Right cardiac atrium (tissue), 5 donors: ENCODE measurements at places on chromosomes 16 and 17. TPM values are rescaled to one million over a fixed set of nuclear protein-coding genes. Genes with fewer than 3 reads are reported as not detected.

DNA sequence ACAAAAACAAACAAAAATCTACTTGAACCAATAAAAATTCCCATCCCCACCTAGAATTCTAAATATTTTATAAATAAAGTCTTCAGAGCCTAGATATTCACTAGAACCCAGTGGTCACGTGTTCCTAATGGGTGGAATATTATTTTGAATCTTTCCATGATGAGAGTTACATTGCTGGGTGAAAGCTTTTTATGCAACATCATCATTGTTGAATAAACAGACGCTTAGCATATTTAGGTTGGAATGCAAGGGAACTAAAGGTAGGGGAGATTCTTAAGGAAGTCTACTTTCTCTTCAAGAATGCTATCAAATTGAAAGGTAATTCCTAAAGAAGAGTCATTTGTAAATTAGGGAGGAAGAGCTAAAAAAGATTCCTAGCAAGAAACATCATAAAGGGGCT is 723.1 kb downstream of the WWOX start:
- no peak for DNase-seq

TM4SF5 gene
- not detected for total RNA-seq

DNA sequence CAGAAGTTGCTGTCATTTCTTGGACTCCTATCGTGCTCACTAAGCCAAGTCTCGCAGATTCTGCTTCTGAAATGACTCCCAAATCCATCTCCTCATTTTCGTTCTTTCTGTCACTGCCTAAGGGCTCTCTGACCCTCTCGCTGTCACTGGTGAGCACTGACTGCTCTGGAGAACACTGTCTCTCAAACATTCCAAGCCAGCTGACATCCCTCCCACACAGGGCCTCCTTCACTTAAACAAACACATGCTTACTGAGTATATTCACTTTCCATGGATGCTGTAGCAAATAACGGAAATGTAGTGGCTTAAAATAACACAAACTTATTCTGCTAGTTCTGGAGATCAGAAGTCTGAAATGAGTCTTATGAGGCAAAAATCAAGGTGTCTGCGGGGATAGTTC is 18.8 kb downstream of the CACNG1 start:
- no peak for DNase-seq

ZNF385C gene
- 0.31 TPM for total RNA-seq

CDRT15L2 gene
- total RNA-seq: not detected

DNA sequence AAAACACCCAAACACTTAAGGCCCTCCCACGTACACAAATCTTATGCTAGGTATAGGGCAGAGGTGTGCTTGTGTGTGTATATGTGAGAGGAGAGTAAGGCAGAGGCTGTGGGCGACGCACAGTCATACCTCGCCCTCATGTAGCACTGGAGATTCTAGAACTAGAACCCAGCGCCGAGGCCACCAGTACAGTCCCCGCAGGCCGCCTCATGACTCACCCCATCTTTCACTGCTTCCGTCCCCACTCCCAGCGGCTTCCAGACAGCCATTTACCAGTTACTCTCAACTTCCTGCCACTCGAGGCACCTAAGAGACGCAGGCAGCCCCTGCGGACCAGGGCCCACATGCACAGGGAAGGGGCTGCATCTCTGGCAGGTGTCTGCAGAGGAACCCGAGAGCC is 23.2 kb upstream of the CYTH1 start:
- DNase-seq: no peak

DNA sequence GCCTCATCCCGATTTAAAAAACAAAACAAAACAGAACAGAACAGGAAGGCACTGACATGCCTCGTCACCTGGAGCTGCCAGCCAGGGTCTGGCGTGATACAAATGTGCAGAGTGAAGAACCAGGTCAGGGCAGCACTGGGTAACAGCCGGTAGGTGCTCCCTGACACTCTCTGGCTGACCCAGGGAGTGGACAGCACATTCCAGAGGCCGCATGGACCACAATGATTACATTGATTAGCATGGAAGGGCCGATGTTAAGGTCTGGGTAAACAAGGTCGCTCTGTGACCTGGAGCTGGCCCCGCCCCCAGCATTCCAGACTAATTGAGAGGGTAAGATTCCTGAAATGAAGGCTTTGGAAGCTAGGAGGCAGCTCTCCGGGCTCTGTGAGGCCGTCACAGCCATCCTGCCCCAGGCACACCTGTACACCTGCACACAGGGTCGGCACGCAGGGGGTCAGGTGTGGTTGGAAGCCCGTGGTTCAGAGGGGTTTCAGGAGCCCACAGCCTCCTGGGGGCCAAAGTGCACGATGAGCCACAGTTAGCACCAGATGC is 21.4 kb downstream of the PIEZO1 start:
- no peak for DNase-seq

TBC1D3K gene
- not detected for total RNA-seq

GRCh38 chr17:67156269-67157199 is 88.5 kb downstream of the HELZ start:
- no peak for DNase-seq

DNA sequence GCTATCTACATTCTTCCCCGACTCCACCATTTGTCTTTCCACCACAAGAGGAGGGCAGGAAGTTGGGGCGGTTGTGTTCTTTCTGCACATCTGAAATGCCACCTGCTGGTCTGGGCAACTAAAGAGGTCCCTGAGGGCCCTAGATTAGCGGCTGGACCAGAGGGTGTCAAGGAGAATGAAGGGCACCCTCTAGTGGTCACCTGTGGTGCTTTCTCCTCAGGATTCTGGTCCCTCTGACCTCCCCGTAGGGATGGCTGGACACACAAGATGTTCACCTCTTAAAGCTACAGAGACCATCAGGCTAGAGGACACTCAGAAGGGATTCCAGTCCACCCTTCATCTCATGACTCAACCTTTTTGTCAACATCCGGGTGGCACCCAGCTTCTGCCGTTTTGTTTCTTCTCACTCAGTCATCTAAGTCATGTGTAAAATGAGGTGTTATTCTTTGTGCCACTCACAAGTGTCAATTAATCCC is 2.9 kb upstream of the SCIMP start:
- peak; percentile 64 for DNase-seq

DNA sequence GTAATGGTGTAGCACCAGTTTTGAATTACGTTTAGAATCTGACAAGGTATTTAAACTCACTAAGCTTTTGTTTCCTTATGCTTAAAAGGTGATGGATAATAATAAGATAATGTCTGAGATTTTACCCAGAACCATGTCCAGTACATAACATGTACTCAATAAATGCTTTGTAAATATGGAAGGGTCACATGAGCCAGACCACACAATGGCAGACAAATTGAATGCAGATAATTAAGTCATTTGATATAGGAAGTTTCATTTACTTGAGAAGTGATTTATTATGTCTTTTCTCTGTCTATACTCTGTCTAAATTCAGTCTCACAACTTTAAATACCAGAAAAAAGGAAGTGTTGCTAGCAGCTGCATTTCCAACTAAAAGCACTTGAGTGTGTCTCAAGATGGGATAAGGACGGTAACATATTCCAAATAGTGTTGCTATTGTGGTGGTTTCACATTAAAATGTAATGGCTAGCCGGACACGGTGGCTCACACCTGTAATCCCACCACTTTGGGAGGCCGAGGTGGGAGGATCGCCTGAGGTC is 52.5 kb upstream of the DHX40 start:
- no peak for DNase-seq

- DNase-seq: no peak
Measured at GRCh38 chr16:17757808-17758207, 287.0 kb upstream of the XYLT1 start.

- DNase-seq: peak; percentile 98
Measured at GRCh38 chr16:30096105-30096861, at the start of gene YPEL3. Gene YPEL3 (minus strand): TSS chr16:30096213. CDS start chr16:30095482, 731 bp downstream.

HLF gene
- total RNA-seq: 35.6 TPM

SCO1 gene
- 28.1 TPM for total RNA-seq

- no peak for DNase-seq
Measured at GRCh38 chr16:77594799-77595596, 127.3 kb upstream of the NUDT7 start.
